ENCODE measurements at places on chromosomes 12 and 14.

DNA sequence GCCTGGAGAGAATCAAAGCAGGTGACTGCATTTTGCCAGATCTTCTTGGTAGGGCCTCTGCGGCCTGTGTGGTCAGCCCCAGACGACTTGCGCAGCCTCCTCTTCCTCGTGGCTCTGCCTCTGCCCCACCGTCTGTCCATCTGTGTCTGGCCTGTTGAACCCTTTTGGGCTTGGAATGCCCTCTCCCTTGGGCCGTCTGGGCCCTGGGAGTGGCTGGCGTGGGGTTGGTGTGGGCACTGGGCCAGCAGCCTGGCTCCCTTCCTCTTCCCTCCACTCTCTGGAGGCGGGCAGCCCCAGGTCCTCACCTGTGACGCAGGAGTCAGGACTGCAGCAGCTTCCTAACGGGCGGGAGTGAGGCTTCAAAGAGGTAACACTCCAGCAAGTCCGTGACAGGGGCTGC is 9.7 kb upstream of the CCDC197 start:
- DNase-seq = no peak

- DNase-seq = no peak
These were observed 135.1 kb downstream of the NAV3 start for GRCh38 chr12:77965790-77966189.

DNA sequence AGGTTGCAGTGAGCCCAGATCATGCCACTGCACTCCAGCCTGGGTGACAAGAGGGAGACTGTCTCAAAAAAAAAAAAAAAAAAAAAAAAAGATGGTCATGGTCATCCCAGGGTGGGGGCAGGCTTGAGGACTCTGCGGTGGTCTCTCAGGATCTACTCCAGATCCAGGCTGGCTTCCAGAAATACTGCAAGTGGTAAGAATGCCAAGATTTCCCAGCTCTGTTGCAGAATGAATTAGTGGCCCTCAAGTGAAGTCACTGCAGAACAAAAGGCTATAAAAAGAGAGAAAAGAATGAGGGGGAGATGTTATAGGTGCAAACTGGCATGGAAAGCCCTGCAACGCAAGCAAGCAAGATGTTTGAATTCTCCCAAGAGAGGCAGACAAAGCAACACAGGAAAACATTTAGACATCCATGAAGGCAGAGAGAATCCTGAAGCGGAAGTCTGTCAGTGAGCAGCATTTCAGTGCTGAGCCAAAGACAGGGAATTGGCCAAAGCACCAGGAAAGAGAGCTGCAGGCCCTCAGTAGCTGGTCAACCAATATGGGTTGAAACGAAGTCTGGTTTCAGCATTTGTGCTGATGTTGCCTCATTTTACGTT is 31.9 kb upstream of the ETFBKMT start:
- DNase-seq = no peak

- no peak for DNase-seq
These were observed 53.1 kb downstream of the SLC6A12 start for GRCh38 chr12:160858-161257.

GRCh38 chr12:112122823-112123690 is 2.3 kb upstream of the TRAFD1 start:
- DNase-seq = peak; percentile 75

DNA sequence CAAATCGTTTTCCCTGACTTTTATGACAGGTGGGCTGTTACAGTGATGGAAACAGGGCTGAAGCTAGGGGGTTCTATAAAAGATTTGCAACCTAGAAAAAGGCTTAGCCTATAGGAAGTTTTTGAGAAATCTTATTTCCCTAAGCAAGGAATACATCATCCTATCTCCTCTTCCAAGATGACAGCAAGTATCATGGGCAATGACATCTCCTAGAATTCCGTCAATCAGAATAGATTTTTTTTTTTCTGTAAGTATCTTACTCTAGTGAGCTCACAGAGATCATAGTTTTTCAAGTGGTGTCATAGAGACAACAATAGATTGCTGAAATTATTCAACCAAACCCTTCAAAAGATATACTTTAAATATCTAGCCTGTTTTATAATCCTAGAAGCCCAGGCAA is 108.8 kb downstream of the MYF5 start:
- no peak for DNase-seq

- DNase-seq = no peak
These were observed 161.6 kb downstream of the PIK3C2G start for GRCh38 chr12:18422871-18423270.

DNA sequence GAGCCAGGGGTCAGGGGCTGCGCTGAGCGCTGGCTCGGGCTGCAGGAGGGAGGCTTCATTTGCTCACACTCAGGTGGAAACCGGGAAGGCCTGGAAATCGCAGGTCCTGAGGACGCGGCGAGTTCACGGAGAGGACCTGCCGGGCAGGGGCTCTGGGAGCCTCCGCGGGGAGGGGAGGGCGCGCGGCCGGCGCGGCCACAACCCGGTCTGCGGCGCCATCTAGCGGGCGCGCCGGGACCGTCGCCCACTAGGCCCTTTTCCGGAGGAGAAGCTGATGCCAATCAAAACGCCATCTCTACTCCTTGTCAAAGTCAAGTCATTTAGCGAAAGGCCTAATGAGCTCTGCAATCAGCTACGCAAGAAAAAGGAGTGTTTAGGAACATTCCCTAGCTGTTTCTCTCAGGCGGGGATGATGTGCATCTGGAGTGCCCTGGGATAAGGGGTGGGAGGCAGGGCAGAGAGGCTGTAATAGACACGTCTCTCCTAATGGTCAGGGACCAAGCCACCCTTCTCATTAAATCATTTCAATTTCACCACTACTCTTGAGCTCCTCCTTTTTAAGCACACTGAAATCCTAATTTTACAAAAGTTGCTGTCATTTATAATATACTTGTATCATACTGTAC is 885.8 kb upstream of the TMEM132C start:
- DNase-seq = peak; percentile 46

DNA sequence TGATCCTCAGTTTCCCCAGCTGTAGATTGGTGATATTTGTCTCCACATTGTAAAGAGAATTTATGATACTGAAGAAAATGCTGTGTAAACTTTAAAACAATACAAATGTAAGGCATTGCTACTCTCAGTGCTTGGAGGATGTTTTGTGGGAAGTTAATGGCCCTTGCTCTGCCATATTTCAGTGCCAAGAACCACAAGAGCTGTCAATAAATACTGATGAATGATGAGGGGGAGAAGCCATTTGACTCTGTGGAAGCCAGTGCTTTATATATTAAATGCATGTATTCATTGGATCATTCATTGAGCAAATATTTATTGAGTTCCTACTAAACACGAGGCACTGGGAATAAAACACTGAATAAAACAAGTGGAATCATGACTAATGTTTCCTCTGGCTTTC is 30.8 kb downstream of the CACNA1C start:
- no peak for DNase-seq

Data from hepatic stellate cell (primary cell).